ENCODE measurements at places on chromosomes 13 and 19.

DNA sequence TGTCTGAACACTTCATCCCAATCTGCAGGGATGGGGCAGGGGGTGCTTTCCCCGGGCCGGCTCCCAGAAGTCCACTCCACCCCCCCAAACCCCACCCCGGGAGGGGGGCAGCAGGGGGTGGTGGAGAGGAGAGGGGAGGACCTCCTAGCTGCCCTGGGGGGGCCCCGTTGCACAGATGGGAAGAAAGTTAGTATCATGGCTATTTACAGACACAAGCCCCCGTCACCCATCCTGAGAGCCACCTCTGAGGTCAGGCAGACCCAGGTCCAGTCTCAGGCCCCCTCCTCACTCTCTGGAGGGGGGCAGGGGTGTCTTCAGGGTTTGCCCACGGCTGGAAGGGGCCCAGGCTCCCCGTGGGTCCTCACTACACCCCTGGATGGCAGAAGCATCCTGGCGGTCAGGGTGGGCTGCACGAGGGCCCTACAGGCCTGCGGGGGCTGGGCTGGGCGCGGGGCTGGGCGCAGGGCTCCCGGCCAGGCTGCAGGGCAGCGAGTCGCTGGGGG, 5.8 kb upstream of the REXO1 start:
- no peak for DNase-seq

DNA sequence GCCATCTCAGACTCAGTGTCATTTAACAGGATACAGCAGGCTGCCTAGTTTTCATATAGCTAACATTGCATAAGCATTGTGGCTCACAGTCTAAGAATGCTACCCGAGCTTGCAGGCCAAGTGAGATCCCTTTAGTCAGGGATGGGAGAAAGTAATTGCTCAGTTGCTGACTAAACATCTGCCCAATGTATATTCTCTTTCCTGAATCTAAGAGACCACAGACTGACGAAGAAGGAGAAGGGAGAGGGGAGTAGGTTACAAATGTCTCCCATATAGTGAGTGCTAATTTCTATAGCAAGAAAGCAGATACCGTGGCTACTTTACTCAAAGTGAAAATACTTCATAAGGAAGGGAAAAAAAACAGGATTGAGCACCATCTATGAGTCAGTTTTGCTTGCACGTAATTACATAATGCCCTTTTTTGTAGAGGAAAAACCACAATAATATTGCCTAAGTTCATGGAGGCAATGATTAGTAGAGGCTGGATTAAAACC, 453.9 kb downstream of the COG6 start:
- no peak for DNase-seq

DNA sequence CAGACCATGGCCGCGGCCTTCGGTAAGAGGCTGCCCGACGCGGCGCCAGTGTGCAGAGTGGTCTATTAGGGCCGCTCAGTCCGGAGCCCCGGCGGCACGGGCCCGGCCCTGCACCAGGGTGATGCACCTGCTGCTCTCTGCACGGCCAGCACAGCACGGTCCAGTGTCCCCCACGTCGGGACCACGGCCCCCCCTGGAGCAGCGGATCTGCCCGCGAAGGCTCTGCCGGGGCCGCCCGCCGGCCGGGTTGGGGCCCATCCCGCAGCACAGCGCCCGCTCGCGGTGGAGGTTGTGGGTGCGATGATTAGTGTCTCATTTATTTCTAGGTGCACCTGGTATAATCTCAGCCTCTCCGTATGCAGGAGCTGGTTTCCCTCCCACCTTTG, 7.9 kb downstream of the PTBP1 start:
- no peak for DNase-seq

DNA sequence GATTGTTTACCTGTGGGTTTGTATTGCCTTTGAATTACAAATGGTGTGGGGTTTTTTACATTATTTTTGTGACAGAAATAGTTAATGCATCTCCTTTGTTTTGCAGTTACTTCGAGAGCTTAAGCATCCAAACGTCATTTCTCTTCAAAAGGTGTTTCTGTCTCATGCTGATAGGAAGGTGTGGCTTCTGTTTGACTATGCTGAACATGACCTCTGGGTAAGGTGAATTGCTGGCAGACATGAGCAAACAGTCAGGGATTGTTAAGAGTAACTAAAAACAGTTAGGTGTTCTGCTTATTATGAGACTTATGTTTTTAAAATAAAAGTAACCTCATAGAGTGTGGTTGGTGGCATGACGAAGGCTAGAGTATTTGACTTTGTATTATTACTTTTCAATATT, 95.0 kb downstream of the CDK8 start:
- DNase-seq = no peak

GRCh38 chr13:91242652-91243051, 104.8 kb upstream of the MIR17HG start:
- DNase-seq = no peak

DNA sequence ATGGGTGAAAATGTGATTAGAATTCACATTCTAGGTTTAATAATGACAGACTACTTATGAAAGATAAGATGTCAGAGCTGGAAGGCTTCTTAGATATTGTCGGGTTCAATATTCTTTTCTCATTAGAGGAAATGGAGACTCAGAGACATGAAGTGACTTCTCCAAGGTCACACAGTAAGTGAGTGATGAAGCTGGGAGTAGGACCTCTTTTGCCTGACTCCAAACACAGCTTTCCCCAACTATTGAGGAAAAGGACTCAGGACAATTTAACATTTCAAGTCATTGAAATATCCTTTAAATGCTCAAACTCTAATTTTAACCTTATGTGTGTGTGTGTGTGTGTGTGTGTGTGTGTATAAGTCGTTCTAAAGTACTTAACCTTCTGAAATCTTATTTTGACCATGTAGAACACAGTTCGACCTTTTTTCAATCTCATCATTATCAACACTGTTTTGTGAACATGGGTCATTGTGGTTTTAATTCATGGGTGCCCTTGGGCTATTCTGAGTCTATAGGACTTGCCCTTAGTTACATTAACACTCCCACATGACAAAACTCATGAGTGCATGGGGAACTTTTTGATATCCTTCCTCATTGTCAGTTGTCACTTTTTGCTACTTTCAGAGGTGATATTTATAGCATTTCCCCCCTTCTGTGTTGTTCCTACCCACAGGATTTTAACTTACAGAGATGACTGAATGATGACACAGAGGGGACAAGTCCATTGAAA, 53.0 kb downstream of the LRCH1 start:
- DNase-seq = no peak

DNA sequence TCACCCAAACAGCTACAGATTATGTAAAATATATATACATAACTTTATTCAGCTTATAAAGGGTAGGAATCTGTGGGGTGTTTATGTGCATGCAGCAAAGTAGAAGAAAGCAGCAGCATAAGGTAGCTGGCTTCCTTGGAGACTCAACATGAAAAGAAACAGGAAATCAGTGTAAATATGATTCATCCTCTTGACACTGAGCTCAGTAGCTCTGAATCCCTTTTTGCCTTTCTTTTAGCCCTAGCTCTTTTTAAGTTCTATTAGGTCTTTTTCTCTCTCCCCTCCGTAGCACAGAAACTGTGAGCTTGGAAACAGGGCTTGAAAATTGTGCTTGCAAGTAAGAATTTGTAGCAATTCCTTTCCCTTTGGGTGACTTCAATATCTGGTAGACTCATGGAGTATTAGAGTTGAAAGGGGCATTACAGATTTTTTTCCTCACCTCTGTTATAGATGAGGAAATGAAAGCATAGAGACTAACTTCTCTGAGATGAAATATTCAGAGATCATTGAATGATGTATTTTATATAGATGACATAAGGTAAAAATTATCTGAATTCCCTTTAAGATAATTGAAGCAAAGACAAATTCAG, 314.4 kb downstream of the PCDH9 start:
- DNase-seq = no peak

- peak; percentile 62 for DNase-seq
Measured at GRCh38 chr19:459724-460511, 915 bp downstream of the SHC2 start.

DNA sequence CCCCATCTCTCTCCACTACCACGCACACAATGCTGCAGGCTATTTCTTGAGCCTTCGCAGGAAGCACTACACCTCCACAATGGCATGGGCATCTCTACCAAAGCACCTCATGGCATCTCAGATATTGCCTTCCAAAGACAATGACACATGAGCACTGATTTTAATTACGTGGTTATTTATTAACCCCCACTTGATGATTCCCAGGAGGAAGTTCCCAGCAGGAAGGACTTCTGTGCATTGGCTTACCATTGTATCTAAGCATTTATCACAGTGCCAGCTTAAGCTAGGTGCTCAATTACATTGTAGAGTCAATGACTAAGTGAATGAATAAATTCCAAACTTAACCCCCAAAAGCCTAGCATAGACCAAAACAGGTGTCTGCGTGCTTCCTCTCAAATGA, 101.4 kb downstream of the ABCC4 start:
- no peak for DNase-seq

DNA sequence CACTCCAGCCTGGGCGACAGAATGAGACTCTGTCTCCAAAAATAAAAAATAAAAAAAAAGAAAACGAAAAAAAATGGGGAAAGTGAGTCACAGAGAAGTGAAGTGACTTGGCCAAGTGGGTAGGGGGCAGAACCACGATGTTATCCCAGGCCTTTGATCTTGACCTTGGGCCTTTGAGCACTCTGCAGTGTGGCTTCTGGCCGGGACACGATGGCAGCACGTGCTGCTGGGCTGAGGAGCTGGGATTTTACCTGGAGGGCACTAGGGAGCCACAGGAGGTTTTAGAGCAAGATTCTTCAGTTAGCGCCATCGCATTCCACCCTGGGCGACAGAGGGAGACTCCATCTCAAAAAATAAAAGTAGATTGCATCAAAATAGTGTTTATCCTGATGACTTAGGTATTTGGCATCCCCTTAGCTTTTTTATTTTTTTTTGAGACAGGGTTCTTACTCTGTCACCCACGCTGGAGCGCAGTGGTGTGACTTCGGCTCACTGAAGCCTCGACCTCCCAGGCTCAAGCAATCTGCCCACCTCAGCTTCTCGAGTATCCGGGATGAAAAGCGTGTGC, 4.3 kb upstream of the TLE5 start:
- no peak for DNase-seq

DNA sequence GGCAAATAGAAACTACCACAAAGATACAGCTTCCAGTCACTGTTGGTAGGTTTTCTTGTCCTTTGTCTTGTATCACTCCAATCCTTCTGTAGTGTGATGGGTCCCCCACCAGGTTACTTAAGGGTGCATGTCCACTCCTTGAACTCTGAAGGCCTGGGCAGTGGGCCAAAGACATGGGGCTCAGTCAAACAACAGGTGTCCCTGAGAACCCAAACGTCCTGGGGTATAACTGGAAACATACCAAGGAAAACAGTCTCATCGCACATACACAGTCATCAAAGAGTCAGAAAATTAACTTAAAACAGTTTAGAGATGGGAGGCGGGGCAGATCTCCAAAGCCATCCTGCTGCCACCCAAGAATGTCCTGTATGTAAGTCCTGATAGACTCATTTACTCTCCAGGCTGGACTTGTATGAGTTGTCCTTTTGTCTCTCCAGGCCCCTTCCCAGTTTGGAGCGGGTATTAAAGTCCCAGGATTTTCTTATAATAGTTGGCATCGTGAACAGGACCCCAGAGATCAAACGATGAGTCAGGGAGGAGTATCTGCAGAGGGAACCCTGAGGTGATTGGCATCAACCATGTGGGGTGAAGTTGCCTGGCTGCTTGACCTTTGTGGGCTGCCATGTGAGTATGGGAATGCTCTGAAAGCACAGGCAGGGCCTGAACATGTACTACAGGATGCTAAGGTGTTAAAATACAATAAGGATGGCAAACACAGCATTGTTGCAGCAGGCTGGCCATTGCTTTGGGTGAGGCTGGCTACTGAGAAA, 613.2 kb upstream of the KLF12 start:
- DNase-seq = no peak

GRCh38 chr19:57437931-57438330, 2.8 kb downstream of the ZNF749 start:
- DNase-seq = no peak

DNA sequence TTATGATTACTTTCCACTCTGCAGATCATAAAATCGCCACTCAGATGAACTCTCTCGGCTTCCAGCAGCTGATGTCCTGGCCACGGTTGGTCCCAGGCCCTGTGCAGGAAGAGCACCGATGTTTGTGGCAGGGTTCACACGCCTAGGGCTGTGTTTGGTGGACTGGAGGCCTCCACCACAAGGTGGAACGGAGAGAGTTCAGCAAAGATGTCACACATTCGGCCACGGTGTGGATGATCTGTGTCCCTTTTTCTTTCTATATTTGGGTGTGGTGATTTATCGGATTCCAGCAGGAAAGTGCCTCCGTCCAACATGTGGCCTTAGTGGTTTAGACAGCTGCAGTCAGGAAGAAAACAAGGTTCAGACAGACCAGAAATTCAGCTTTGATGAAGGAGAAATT, 521 bp upstream of the SHISA2 start:
- DNase-seq = peak; percentile 46

- DNase-seq = no peak
Measured at GRCh38 chr13:52452470-52452869, 2.0 kb upstream of the VPS36 start.

DNA sequence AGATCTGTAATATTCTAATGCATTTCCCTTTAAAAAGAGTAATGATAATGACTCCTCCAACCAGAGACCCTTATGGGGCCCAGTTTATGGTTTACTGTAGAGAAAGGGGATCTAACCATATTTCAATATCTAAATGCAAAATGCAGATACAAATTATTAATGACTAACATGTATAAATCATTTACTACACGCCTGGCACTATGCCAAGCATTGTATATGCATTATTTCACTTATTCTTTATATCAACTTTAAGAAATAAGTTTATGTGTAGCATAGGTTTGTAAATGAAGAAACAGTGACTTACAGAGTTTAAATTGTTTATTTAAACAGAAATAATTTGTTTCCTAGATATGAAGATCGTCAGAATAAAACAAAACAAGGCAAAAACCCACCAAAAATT, 86.2 kb upstream of the SCEL start:
- DNase-seq = no peak

- DNase-seq = no peak
Measured at GRCh38 chr13:43475140-43475539, 311.6 kb downstream of the ENOX1 start.

DNA sequence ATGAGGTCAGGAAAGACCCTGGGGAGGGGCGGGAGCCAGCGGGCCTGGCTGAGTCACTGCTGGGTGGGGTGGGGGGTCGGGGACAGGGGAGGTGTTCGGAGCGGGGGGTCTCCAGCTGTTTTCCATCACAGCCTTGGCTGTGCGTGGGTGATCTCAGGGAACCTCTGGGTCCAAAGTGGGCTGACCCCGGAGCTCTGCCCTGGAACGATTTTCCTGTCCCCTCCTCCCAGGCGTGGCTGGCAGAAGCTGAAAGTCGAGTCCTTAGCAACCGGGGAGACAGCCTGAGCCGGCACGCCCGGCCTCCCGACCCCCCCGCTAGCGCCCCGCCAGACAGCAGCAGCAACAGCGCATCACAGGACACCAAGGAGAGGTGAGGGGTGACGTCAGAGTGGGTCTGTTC, 10.6 kb downstream of the TRIP10 start:
- DNase-seq = no peak

GRCh38 chr19:48858984-48859710, 9.3 kb downstream of the PLEKHA4 start:
- DNase-seq = no peak
